ENCODE measurements at places on chromosomes 7 and 10.

- no peak for DNase-seq
Observed at GRCh38 chr7:18352339-18353255, 143.0 kb upstream of the HDAC9 start.

DNA sequence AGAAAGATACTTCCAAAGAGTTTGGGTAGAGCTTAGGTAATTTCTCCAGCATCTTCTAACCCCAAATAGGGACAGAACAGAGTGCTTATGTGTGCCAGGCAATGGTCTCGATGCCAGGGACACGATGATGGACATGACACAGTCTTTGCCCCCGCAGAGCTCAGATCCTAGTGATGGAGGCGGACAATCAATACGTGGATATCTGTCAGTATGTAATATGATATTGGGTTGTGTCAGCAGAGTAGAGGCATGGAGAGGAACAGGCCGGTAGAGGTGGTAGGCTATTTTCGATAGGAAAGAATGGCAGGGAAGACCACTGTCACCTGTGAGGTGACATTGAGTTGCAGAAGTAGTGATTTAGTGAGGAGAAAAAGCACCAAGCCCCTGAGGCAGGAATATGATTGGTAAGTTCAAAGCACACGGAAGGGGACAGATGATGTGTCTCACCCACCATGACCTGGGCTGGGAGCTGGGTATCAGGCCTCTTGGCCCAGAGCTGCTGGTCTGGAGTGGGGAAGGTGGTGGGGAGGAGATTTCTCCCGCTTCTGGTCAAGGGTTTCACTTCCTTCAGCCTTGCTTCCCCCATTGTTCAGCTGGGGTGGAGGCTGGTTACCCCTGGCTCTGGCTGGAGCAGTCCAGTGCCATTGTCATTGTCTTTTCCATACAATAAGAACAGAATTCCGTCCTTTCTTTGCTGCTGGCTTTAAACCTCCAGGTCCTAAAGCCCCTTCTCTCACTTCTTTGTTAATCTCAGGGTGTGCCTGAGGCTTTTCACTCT, 36.0 kb upstream of the SRGN start:
- no peak for DNase-seq

- no peak for DNase-seq
Observed at GRCh38 chr10:70930263-70931000, 42.1 kb upstream of the PCBD1 start.

DNA sequence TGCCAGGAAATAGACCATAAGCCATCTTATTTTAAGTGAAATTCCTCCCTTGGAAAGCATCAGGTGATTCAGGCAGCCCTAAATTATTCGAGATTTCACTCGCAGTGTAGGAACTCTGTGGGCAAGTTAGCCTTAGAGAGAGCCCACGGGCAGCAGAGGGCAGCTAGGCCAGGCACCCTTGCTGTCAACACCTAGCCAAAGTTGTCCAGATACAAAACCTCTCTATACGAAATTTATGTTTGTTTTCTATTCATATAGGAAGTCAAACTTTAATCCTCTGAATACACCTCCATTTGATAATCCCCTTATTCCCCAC, 1043.5 kb downstream of the GATA3 start:
- DNase-seq, result no peak

GRCh38 chr10:111077479-111077784, 603 bp downstream of the ADRA2A start:
- DNase-seq, result no peak

DNA sequence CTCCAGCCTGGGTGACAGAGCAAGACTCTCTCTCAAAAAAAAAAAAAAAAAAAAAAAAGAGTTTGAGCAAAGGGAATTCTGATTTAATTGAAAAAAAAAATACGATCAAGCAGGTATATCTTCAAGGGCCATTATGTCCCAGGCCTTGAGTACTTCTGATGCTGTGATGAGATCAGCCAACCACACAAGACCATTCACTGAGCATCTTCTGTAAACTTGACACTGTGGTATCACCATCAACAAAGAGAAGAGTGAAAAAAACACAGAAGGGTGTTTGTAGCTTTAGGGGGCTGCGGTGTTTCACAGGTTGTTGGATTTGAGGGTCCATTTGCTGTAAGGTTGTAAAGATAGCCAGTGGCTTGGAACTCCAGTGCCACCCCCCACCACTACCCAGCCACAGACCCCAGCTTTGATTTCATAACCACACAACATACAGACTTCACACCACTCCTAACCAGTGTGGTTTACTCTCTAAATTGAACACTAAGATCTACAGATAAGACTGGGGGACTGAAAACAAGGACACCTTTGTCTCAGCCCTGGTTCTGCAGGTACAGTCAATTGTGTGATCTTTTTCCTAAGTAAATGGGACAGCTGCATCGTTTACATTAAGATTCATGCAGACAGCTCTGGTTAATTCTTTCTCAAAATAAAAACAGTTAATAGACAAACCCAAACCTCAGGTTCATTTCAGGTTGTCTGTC, 66.4 kb downstream of the CDC123 start:
- DNase-seq, result no peak
